ENCODE measurements at places on chromosomes 1 and 21.

DNA sequence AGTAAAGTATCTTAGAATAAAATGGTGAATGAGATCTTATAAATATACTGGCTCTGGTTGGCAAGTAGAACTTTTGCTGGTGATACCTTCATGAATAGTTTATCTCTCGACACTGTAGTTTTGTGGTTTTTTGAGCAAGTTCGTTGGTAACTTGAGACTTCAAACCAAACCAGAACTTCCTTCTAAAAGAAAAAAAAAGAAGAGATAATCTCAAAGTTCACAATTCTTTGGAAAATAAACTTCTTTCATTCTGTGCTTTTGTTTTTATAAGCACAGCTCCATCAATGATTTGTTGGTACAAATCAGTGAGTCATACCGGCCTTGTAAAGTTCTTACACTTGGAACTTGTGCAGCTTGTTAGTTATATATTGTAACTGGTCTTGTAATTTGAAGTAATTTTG is 2.3 kb downstream of the HIPK1 start:
- DNase-seq: peak; percentile 73

DNA sequence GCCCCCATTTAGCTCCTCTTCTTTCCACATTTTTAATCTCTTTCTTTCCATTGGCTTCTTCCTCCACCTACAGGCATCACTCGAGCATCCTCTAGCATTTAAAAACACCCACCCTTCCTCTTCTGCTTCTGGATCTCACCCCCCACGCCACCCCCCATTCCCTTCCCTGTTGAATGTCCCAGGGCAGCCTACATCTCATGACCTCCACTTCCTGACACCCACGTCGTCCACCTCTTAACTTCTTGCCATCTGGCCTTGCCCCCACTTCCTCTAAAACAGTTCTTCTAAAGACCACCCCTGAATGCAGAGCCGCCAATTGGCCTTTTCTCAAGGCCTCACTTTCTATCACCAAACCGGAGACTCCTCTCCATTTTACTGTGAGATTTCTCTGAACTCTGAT is 6.1 kb upstream of the ETNK2 start:
- no peak for DNase-seq

DNA sequence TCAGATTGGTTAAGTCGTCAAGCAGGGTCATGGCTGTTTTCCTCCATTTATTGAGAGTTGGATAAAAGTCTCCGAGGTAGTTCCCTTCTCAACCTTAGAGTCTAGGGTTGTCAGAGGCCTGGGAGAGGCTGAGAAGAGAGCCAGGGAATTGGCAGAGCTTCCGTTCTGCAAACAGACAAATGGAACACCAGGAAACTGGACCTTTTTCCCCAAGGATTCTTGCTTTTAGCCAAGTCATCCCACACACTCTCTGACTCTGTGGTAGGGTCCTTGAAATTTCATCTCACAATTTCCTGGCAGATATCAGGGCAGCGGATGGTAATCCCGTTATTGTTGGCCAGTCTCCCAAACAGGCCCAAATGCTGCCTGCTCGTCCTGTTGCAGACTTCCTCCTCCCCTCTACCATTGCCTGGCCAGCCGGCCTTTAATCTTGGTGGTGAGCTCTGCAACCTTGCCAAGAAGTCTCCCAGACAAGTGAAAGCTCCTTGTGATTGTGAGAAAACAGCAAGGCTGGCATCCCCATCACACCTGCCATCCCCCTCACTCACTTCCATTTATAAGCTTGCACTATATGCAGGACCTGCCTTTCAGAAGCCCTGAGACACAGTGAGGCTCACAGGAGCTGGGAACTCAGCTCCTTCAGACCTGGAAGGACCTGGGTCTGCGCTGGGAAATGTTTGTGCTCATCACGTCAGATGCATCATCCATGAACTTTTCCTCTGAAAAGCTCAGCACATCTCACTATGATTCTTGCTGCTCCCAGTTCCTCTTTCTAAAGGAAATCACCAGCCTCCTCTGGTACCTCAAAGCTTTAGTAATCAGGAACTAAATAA is 13.7 kb upstream of the SRP9 start:
- peak; percentile 51 for DNase-seq

- peak; percentile 74 for DNase-seq
Measured at GRCh38 chr21:40120940-40121575, 253.8 kb downstream of the PCP4 start.

DNA sequence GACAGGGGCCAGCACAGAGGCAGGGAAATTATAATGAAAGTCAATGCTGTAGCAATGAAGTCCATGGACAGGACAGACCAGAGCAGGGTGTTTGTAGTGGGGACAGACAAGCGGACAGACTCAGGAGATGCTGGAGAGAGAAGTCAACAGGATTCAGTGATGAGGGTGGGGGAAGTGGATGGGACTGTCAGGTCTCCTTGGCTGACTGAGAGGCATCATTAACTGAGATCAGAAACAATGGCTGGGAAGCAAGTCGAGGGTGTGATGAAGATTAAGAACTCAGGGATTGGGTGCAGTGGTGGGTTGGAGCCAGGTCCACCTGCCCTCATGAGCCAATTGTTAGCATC is 25.5 kb downstream of the CD58 start:
- DNase-seq: no peak

- DNase-seq: no peak
Measured at GRCh38 chr21:36232641-36233040, 76.0 kb downstream of the DOP1B start.

DNA sequence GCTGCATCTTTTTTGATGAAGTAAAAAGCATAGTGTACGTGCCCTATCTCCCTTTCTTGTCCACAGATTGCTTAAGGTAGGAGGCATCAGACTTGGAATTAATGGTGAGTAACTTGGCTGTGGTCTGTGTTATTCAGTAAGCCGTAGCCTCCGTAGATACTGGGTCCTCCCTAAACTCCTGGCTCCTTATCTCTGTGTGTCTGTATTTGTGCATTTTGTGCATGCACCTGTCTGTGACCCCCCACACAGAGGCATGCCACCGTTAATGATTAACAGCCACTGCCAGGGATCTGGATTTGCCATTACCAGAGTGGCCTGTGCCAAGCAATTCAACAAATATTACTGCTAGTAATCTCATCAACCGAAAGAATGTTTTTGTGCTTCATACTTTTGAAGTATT is 31.9 kb downstream of the MAP3K21 start:
- no peak for DNase-seq

DNA sequence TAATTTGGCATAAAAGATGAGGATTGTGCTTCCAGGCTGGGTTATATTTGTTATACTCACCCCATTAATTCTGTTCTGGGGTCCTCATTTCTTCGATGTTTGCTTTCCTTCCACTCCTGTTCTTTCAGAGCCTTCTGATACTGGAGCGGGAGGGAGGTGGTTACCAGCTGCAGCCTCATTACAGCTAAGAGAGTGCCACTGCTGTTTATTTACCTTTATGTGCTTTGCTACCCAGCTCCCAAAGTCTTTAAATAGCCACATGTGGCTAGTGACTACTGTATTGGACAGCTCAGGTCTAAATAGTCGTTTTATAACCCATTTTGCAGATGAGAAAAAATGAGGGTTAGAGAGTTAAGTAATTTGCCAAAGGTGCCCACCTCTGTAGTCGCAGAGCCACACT is 25.1 kb downstream of the PLEKHM2 start:
- no peak for DNase-seq

DNA sequence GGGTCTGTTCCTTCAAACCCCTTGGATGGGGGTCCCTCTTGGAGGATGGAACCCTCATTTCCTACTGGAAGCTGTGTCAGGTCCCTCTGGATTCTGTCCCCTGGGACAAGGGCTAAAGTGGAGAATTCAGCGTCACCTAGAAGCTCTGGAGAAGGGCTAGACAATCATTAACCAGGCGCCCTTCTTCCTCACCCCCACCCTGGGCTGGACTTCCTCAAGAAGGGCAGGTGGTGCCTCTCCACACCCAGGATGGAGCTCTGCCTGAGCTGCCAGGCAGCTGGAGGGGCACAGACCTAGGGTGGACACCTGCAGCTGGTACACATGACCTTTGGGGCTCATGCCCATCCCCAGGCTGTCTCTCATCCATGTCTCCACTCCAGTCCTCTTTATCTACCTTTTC is 3.6 kb downstream of the CELF3 start:
- DNase-seq: no peak

DNA sequence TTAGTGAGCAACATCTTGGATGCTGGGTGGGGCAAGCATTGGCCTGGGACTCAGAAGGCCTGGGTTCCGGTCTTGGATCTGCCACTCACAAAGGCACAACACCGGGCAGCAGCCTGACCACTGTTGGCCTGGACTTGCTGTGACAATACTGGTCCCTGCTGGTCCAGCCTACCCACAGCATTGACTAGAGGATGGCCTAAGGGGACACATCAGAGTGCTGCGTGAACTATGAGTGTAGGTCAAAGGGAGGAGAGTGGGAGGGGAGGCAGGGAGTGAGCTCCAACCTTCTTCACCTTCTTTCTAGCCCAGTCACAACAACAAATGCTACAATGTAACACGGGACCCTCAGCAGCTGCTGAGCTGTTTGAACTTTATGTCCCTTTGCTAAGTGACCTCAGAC is 31.1 kb downstream of the TMEM50A start:
- no peak for DNase-seq

- DNase-seq: no peak
Measured at GRCh38 chr1:184294101-184294500, 92.7 kb upstream of the C1orf21 start.

DNA sequence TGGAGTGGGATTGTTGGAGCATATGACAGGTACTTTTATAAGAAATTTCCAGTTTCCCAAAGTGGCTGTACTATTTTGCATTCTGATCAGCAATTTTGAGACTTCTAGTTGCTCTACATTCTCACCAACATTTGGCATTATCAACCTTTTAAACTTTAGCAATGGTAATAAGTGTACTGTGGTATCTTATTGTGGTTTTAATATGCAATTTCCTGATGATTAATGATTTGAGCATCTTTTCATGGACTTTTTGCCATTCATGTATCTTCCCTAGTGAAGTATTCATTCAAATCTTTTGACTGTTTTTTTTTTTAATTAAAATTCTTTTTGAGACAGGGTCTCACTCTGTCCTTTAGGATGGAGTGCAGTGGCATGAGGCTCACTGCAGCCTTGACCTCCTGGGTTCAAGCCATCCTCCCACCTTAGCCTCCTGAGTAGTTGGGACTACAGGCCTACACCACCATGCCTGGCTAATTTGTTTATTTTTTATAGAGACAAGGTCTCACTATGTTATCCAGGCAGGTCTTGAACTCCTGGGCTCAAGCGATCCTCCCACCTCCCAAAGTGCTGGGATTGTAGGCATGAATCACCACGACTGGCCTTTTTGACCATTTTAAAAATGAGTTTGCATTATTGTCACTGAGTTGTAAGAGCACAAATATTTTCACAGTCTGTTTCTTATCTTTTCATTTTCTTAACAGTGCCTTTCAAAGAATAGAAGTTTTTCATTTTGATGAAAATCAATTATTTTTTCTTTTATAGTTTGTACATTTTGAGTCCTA is 7.8 kb upstream of the SLC6A9 start:
- DNase-seq: no peak

GRCh38 chr1:35345439-35345981 is 77.0 kb downstream of the ZMYM4 start:
- peak; percentile 81 for DNase-seq

- no peak for DNase-seq
Measured at GRCh38 chr1:31498376-31499040, 77.8 kb upstream of the TINAGL1 start.

DNA sequence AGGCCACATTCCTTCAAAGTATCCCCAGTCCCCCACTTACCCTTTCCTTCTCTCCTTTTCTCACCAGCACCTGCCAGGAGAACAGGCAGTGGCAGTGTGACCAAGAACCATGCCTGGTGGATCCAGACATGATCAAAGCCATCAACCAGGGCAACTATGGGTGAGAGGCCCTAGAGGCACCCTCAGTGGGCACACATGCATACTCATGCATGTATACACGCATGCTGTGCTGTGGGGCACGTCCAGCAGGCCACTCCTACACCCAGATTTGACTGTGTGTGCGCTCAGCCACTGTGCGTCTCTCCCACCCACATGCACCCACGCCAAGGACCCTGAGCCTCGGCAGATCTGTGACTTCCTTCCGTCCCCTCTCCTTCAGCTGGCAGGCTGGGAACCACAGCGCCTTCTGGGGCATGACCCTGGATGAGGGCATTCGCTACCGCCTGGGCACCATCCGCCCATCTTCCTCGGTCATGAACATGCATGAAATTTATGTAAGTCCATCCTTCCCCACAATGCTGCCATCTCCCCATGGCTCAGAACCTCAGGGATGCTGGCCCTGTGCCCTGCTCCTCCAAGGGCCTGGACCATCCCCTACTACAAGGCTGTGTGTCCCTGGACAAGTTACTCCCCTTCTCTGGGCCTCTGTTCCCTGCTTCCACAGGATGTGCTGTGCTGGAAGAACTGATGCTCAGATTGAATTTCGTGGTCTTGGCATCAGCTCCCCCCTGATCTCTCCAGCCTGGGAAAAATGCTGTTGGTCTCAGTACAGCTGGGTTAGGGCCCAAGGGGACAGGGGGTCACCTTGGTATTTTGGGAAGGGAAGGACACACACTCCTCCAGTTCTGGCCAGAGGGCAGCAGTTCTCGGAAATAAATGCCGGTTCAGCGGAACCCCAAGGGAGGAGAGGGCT is 7.0 kb downstream of the TINAGL1 start:
- no peak for DNase-seq

DNA sequence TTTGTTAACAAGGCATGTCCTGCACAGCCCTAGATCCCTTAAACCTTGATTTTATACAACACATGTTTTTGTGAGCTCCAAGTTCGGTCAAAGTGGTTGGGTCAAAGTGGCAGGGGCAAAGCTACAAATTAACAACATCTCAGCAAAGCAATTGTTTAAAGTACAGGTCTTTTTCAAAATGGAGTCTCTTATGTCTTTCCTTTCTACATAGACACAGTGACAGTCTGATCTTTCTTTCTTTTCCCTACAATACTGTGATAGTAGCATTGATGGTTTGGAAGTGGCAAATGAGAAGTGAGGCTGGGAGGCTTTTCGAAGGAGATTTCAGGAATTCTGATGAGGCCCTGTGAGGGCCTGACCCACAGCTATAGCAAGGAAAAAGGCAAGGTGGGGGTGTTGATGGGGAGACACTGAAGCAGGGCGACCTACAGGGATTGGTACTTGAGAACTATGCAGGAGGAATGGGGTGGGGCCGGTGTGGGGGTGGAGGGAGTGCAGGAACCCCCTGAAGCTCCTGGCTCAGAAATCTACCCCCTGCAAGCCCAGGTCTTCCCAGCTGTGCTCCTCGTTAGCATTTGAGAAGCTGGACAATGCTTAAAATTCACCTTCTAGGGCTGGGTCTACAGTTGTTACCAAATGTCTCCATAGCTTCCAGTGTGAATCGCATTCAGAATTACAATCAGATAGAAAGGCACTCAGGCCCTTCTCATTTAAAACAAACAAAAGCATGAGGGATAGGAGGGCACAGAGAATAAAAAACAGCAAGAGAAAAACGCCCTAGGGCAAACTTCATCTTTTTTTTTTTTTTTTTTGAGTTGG is 102.6 kb upstream of the PPM1J start:
- no peak for DNase-seq

- peak; percentile 48 for DNase-seq
Measured at GRCh38 chr21:46227811-46228344, 696 bp downstream of the LSS start.
